Fibroblast of skin of right biceps (primary cell): ENCODE measurements at places on chromosomes 5 and 9.

- DNase-seq = no peak
Observed at GRCh38 chr9:116000748-116001329, 152.8 kb upstream of the PAPPA start.

DNA sequence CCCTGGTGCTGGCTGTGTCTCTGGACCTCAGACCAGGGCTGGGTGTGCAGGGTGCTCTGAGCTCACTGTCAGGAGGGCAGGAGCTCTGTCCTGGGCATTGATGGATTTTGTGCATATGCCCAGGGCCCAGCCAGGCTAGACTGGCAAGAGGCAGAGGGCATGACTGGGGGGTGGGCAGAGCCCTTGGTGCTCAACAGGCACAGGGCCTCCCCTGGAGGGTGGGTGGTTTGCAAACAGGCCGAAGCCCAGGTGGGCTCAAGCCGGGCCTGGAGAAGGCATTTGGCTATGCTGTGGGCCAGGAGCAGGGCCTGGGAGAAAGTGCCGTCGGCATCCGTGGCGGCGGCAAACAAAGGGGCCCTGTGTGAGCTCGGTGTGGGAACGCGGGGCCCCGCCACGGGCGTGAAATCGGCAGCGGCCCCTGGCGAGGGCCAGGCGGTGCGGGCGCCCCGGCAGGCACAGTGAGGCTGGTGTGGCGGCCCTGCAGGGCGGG, 1.9 kb upstream of the NRARP start:
- DNase-seq = no peak

- DNase-seq = no peak
Observed at GRCh38 chr5:51018423-51018822, 352.0 kb downstream of the PARP8 start.

DNA sequence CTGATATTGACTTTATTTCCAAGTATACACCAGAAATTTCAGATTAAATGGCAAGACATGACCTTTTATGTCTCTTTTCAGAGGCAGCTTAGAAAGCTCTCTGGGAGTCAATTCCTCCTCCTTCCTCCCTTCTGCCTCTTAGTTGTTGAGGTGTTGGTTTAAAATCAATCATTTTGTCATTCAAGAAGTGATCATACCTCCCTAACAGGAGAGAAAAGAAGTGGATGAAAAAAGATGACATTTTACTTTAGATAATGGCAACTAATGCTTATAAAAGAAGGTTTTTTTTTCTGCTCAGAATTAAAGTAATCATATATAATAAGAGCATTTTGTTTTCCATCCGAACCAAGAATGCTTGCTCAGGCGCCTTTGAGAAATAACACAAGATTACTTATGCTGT, 448.7 kb downstream of the CTNND2 start:
- no peak for DNase-seq

GRCh38 chr5:140219068-140219991, 44.3 kb downstream of the CYSTM1 start:
- no peak for DNase-seq

DNA sequence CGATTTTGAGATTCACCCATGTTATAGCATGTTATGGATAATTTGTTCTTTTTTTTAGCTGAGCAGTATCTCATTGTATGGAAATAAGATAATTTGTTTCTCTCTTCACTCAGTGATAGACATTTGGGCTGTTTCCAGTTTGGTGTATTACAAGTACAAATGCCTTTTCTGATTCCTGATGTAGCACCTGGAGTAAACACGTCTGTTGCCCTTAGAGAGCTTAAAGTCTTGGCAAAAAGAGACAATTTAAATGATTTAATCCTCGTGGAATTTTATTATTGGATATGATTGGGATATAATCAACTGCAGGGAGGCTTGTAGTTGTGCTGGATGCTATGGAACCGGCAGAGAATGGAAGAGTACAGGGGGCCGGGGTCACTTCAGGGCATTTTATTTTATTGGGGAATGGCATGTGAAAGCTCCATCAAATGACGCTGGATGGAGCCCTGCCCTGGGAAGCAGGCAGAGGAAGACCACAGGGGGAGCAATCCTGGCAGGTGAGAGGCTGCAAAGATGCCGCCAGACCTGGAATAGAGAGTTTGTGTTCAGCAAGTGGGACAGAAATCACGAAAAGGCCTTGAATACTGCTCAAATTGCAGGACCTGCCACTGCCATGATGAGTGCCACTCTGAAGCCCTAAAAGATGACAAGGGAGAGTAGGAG, 31.0 kb upstream of the TGFBI start:
- no peak for DNase-seq

DNA sequence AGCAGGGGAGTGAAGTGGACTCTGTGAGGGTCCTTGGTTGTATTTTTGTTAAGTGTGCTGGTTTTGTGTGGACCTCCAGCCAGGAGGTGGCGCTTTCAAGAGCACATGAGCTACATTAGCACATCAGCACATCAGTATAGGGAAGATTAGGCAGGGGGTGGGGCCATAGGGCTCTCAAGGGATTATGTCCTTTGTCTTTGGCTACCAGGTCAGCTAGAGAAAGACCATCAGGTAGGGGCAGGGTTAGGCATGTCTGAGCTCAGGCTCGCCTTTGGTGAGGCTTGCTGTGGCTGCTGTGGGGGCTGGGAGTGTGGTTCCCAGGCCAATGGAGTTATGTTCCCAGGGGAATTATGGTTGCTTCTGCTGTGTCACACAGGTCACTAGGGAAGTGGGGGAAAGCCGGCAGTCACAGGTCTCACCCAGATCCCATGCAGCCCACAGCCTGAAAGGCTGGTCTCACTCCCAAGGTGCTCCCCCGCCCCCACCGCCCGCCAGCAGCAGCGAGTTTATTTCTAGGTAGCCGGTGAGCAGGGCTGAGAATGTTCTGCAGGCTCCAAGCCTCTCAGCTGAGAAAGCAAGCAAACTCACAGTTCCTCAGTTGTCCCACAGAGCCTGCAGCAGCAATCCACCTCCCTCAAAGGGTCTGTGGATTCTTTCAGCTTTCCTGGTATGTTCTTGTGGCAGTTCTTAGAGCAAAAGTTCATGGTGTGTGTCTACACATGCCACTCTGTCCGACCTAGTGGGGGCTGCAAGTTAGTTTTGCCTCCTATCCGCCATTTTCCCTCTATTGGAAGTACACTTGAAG, 13.7 kb downstream of the OR1J1 start:
- no peak for DNase-seq

GRCh38 chr9:135260221-135261180, 173.0 kb downstream of the OLFM1 start:
- DNase-seq = no peak

DNA sequence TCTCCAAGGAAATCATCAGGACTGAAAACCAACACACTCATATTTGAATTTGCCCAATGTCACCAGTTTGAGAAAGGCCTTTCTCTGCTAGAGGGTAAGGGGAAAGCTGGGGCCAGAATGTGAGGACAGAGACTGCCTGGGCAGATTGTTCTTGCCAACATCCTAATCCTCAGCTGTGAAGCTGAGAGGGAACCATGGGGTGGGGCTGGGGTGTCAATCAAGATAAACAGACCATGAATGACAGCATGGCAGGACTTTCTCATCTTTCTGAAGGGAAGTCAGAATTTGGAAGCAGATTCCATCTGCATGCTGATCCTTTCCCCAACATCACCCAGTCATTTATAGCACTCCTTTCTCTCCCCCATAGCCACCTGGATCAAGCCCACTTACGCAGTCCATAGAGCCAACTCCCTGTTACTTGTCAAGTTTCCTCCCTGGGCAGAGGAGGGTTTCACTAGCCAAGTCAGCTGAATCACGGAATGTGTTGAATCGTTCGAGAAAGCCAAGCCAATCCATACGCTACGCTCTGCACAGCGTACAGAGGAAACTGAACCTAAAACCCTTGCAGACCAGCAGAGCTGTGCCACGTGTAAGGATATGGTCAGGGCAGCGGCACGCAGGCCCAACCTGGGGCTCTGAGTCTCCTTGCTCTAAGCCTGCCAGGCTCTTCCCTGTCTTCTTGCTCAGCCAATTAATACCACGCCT, 14.9 kb downstream of the GLDC start:
- DNase-seq = no peak

DNA sequence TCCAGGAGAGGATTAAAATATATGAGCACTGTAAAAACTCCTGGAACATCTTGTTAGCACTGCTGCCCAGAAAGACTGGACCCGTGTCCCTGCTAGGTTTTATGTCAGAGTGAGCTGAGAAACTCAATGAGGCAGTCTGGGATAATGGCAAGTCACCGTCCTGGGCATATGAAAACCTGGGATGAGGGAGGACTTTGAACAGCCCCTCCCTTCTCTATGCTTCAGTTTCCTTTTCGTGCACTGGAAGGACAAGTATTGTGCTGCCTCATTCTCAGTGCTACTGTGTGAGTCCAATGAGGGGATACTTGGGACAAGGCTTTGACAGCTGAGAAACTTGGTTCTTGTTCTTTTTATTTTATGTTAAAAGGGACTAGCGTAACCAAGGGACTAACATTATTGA, 143.0 kb upstream of the SHB start:
- DNase-seq = no peak

GRCh38 chr5:74319076-74319475, 321.5 kb downstream of the ENC1 start:
- peak; percentile 40 for DNase-seq

GRCh38 chr5:119949426-119949999, 320.2 kb downstream of the FAM170A start:
- DNase-seq = no peak

DNA sequence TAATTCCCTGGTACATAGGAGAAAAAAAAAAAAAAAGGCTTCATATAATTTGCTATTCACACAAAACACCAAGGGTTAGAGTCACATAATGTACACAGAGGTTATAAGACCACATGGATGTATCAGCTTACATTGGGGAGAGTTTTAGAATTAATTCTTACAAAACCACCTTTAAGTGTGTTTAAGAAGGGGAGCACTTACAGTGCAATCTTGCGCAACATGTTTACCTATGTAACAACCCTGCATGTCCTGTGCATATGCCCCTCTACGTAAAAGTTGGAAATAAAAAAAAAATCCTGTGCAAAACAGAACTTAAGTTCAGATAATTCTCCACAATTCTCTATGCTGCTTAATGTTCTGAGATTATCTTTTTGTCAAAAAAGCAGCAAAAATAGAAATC, 190.0 kb downstream of the DENND1A start:
- DNase-seq = no peak

GRCh38 chr9:18330401-18331309, 143.3 kb upstream of the ADAMTSL1 start:
- no peak for DNase-seq

DNA sequence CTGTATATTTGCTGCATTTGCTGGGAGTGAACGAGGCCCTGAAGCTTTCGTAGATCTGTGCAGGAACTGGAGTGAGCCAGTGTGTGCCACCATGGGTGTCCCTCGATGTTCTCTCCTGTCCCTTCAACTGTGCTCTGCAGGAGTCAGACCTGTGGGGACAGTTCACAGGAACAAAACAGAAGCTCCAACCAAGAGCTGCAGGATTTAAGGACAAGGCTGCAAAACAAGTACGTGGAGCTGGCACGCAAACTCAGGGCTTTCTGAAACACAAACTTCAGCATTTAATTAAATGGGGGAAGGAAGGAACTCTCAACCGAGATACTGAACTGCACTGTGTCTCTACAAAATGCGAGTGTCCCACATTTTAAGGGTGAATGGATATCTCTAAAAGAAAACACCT, 24.2 kb downstream of the BASP1 start:
- DNase-seq = no peak

DNA sequence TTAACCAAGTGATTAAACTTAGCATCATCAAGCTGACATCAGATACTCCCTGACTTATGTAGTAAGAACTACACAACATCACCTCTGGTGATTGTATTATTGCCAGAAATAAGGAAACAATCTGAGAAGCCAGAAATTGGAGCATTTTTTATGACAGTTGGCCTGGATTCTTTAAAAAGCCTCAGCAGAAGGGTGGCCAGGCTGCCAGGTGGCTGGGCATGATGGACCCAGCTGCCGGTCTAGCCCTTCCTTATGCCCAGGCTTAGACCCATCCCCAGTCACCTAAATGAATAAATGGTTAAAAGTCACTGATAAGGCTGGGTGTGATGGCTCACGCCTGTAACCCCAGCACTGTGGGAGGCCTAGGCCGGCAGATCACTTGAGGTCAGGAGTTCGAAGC, 12.8 kb downstream of the OR1K1 start:
- no peak for DNase-seq

DNA sequence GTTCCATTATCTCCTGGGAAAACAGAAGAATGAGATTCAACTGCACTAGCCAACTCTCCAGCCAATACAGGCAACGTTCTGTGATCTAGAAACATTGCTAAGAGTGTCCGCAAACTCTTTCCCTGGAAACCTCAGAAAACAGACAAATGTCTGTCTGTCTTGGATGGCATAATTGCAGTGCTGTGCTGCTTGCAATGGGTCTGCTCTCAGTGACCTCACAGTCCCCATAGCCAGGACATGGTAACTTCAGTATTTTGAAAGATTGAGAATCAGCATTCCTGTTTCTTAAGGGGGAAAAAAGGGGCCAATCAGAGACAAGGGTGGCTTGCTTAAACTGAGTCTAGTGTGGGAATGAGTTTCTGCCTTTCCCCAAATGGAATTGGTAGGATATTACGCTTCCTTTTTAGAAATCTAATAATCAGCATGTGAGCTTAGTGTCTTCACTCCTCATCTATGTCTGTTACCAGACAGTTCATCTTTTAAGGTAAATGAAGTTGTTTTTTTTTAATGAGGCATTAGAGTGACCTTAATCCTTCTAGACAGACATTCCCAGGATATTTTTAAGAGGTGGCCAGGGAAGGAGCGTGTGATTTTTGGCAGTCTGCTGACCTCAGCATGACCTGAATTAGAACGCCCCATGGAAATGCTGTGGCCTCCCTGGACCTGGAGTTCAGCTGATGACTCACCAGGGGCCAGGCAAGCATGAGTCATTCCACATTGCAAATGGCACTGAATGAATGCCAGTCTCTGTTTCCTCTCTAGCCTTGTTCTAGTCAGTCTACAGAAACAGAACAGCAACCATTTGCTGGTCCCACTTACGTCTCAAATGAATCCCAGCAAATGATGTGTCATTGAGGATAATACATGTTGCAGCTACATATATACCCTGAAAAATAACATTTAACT, 210.2 kb upstream of the ACTBL2 start:
- DNase-seq = peak; percentile 93

- peak; percentile 85 for DNase-seq
Observed at GRCh38 chr5:16540421-16540820, 74.8 kb upstream of the ZNF622 start.

DNA sequence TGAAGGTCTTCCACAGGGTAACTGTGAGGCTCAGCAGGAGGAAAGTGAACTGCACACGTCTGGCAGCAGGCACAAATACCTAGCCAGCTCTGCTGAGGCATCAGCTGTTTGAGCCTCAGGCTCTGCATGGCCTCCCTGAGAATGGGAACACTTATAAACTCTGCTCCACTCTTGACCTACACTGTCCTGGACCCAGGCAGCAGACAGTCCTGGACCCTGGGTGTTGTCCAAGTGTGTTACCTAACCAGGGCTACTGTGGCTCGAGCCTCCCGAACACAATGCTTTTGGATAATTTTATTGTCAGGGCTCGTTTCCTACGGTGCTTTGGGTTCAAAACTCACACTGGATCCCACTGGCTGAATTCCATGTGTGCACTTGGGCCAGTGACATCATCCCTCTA, 497.9 kb downstream of the SEMA5A start:
- no peak for DNase-seq

GRCh38 chr5:14906628-14907027, 35.0 kb upstream of the ANKH start:
- no peak for DNase-seq
